Forelimb muscle (tissue), 1 donor: ENCODE measurements at places on chromosomes 12 and 14.

DNA sequence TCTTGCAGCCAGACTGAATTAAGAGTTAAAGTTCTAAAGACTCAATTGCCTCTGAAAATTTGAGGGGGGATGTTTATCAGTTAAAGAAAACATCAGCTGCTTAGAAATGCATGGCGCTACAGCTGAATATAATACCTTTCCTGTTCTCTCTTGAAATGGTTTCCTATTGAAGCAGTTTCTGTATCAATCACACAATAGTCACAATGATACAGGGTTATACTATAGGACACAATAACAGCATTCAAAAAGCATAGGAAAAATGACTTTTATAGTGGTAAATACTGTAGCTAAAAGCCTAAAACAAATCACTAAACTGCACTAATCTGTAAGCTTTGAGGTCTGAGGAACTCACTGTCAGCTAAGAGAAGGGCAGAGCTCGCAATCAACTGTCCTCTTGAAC is 15.2 kb downstream of the MDGA2 start:
- no peak for DNase-seq

DNA sequence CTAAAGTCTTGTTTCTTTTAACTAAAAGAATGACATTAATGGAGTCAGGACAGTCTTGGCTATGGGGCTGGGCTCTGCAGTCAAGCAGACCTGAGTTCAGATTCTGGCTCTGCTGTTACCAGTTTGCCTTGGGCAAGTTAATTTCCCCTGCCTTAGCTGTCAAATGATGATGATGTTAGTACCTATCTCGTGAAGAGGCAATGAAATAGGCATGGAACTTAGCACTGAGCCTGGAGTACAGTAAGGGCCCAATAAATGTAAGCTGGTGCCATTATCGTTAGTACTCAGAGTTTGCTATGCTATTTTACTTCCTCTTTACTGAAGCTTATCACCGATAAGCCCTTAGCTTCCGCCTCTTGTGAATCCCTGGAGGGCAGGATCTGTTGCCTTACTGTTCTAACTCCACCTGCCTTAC is 8.5 kb downstream of the FBXW8 start:
- DNase-seq: no peak

DNA sequence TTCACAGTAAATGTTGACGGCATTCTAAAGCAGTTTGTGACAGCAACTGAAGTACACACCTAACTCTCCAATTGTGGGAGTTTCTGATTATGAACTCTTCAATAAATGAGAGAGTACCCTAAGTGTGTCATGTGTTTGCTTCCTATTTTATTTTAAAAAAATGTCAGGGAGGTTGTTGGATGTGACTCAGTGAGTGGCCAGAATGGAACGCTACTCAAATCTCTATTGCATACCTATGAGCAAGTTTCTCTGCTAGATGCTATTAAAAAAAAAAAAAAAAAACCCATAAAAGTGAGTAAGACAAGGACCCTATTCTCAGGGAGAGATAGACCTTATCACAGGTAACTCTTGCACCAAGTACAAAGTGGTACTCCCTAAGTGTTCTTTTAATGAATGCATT is 256.6 kb downstream of the BTG1 start:
- DNase-seq: no peak

GRCh38 chr12:130203151-130203550 is 40.9 kb downstream of the FZD10 start:
- no peak for DNase-seq

GRCh38 chr12:107670999-107671643 is 14.5 kb upstream of the PWP1 start:
- no peak for DNase-seq

GRCh38 chr12:57057067-57057751 is 7.3 kb upstream of the MYO1A start:
- DNase-seq: no peak

DNA sequence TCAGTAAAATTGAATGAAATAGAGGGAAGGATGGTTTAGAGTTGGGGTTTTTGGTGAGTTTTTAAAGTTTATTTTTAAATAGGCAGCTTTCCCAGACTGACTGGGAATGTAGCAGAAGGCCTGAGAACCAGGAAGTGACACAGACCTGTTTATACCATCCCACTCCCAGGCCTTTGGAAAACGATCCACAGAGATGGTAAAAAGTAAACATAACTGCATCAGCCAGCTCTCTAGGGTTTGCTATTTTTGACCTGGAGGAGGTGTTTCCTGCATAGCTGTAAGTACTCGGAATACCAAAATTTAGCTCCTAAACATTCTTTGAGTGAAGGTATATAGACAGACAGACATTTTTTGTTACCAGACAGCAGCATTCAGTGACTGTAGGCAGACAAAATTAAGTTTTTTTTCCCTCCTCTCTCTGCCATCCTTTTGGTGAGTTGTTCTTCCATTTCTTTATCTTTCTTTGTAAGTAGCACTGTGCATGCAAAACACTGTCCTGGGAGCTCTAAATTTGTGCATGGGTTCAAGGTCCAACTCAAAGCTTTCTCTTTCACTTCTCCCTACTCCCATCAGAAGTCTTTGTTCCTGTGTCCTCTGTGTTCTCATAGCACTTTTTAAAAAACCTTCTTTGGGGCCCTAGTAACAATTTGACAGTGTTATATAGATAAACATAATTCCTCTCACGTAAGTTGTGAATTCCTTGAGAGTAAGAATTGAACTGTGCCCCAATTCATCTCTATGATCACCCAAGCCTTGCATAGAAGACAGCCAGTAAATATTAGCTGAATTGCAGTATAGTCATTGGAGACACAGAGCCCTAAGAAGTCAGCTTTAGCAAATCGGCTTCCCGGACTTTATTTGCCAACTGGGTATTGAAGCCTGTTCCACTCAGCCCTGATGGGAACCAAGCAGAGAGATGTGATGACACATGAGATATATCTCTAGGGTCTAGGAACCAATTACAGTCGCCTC is 37.4 kb downstream of the SUSD6 start:
- no peak for DNase-seq

- DNase-seq: no peak
Measured at GRCh38 chr14:105533391-105533790, 7.0 kb downstream of the TMEM121 start.

DNA sequence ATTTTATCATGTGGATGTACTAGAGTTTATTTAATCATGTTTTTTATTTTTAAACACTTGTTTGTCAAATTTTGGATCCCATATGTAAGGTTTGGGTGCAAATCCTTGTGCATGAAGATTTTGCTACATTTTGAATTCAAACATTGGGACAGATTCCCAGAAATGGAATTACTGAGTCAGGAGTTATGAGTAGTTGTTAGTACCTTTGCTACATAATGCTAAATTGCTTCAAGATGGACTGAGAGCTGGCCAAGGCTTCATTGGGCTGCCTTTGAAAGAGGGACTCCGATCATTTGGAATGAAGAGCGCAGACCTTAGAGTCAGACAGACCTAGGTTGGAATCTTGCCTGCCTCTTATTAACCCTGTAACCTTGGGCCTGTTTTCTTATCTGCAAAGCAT is 154.9 kb upstream of the PWP1 start:
- DNase-seq: peak; percentile 80

GRCh38 chr14:61526405-61527312 is 168.7 kb upstream of the HIF1A start:
- no peak for DNase-seq

GRCh38 chr12:126139355-126139754 is 1074.1 kb downstream of the AACS start:
- no peak for DNase-seq

DNA sequence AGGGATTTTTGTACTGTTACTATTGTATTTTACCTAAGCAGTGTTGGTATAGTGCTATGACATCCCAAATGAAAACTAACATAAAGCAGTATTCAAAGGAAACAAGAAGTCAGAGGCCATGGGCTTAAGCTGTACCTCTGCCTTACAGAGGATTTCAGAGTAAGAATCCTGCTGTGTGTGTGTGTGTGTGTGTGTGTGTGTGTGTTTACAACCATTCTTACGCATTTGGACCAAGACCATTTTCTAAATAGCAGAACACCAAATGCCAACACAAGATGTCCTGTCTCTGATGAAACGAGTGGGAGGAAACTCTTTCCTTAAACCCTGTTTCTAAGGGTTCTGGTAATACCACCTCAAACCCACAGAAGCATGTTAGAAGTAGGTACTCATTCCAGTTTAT is 64.4 kb downstream of the PPP1R36 start:
- no peak for DNase-seq

DNA sequence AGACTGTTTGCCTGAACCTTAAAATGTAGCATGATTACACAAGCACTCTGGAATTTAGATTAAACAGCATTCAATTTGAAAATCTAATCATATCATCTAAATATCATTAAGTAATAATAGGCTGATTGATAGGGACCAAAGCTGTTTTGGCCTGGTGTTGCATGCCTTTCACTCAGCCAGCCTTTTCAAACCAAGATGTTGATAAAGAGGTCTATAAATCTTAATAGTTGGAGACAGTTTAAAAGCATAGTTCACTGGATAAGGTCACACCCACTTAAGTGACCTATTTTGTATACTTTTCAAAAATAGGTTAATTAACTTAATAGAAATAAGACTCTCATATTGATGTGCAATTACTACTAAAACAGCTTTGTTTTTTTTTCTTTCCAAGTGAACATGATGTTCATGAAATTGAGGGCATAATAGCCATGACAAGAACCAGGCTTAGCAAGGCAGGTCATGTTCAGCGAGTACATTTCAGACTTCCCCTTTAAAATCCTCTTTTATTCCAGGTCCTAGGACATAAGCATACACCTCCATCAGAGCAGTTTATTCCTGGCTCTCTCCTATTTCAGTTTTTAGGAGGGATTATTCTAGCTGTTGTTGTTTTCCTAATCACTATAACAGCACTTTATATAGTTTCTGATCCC is 349.0 kb downstream of the RAD51B start:
- no peak for DNase-seq

DNA sequence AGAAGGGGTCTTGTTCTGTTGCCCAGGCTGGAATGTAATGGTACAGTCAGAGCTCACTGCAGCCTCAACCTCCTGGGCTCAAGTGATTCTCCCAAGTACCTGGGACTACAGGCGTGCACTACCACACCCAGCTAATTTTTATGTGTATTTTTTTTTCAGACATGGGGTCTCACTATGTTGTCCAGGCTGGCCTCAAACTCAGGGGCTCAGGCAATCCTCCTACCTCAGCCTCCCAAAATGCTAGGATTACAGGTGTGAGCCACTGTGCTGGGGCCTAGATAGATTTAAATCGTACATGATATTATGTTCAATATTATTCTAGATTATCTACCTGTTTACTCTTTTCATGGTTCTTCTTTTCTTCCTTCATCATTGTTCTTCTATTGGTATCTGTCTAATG is 61.5 kb downstream of the IFT81 start:
- no peak for DNase-seq

- DNase-seq: no peak
Measured at GRCh38 chr12:78155546-78155945, 324.9 kb downstream of the NAV3 start.

DNA sequence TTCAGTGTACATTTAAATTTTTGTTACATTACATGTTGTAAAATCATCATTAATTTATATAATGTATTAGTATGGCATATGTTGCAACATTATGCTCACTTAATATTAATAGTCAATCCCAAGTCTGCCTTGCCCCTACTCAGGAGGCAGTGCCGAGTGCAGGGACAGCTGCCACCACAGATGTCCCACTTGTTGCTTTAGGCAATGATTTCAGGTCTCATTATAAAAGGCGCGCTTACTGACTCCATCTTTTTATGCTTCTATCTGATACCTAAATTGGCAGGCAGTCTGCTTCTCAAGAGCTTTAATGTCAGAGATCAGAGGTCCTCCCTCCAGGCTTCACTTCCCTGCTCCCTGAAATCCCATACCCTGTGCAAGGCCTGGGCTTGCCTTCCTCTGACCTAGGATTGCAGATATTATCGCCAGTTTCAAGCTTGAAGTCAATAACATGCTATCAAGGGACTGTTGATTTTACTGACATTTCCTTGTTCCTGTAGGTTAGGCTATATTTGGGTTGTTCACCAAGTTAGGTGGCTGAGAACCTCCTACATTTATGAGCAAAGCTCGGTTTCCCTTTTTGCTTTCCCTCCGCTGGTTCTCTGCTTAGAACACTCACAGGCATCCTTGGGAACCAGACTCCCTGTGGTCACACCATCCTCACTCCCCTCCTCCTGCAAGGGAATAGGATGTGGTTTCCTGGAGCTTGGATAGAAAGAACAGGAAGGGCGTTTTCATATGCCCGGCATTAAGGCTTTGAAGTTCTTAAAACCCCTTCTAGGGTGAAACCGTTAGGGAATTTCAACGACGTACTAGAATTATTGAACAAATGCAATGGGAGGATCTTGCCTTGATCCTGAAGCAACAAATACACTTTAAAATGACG is 208.4 kb upstream of the FKBP4 start:
- no peak for DNase-seq

- DNase-seq: no peak
Measured at GRCh38 chr12:105562199-105562971, 231.9 kb downstream of the C12orf75 start.

DNA sequence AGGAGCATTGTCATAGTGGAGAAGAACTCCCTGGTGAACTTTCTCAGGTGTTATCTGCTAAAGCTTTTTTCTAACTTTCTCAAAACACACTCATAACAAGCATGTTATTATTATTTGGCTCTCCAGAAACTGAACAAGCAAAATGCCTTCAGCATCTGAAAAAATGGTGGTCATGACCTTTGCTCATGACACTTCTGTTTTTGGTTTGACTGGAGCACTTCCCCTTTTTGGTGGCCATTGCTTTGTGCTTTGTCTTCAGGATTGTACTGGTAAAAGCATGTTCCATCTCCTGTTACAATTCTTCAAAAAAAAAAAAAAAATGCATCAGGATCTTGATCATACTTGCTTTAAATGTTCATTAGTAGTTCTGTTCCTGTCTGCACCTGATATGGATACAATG is 1241.6 kb upstream of the USP15 start:
- DNase-seq: no peak

- no peak for DNase-seq
Measured at GRCh38 chr12:89799316-89799715, 90.7 kb upstream of the ATP2B1 start.

DNA sequence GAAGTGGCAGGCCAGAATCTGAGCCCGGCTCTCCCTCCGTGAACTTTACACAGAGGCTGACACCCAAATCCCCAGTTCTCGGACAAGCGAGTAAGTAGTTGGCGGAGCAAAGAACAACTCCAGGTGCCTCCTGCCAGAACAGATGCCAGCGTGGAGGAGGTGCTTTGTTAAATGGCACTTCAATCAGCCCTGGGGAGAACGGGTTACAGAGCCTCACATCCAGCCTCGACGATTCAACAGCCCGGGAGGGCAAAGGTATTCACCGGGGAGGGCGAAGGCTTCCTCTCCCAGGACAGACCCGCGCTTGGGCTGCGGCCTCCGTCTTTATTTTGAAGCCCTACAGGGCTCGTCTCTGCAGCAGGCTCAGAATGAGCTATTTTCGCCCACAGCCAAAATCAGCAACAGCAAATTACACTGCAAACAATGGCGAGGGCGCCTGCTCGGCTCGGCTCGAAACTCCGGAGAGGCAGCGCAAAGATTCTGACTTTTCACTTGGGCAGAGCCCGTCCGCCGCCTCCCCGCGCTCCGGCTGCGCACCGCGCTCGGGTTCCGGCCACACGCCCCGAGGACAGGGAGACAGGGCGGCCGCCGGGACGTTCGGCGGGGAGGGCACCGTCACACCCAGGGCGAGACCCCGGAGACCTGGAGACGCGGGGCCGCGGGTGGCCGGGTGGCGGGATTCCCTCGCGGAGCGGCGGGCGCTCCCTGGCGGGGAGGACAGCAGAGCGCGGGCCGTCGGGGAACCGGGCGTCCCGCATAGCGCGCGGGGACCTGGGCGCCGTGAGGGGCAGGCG is 811 bp downstream of the TMCC3 start:
- no peak for DNase-seq
